Activated CD8-positive, alpha-beta memory T cell treated with anti-CD3 and anti-CD28 coated beads for 24 hours (primary cell): ENCODE measurements at places on chromosomes 12 and 14.
A peak's percentile ranks its signal among the peaks of the same experiment; 100 is the strongest.

- DNase-seq = no peak
Measured at GRCh38 chr14:64531567-64531966, 9.0 kb upstream of the HSPA2 start.

DNA sequence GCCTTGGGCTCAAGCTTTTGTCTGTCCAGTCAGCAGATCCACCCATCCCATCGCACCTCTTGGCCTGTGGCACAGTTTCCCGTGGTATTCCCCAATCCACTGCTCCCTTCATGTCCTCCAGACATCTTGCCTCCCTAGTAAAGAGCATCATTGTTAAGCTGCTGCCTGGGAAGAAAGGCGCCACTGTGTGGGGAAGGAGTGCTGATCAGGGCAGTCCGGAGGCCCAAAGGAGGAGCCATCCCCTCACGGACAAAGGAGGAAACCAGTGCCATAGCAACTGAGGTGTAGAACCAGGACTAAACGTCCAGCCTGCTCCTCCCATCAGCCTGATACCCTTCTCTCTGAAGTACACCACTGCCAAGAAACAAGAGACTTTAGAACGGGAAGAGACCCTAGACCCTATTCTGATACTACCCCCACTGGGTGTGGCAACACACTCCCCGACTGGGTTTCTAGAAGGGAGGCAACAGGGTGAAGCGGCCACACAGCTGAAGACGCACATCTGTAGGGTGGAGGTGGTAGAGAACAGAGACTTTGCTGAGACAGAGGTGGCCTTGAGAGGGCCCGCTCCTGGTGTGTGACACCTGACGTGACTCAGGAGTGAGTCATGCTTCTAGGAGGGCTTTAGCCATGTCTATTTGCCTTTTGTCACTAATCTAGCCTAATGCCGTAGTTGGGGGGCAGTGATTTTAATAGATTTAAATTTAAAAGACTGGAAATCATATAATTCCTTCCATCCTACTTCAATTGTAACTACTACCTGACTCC, 185.0 kb downstream of the DPF3 start:
- no peak for DNase-seq

GRCh38 chr12:28683366-28683765, 465.7 kb upstream of the FAR2 start:
- DNase-seq = no peak

- peak; percentile 32 for DNase-seq
Measured at GRCh38 chr14:101221549-101222160, 318.1 kb upstream of the RTL1 start.

- DNase-seq = no peak
Measured at GRCh38 chr14:39666386-39666785, 234.2 kb upstream of the FBXO33 start.

GRCh38 chr12:128724468-128725046, 99.2 kb downstream of the SLC15A4 start:
- no peak for DNase-seq

DNA sequence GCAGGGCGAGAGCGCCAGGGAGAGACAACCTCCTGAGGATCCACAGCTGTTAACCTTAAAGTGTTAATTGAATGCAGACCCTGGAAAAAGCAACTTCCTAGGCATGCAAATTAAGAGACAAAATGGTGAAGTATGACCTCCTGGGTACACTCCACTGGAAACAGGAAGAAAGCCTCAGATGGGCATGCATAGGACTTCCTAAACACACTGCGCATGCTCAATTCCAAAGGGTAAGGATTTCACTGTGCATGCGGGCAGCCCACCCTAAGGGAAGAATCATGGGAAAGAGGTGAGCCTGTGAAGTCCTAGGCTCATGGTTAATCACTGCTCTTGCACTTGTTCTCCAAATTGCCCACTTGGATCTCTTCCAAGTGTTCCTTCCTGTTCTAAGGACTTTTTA, 80.5 kb upstream of the CAPRIN2 start:
- DNase-seq = no peak

DNA sequence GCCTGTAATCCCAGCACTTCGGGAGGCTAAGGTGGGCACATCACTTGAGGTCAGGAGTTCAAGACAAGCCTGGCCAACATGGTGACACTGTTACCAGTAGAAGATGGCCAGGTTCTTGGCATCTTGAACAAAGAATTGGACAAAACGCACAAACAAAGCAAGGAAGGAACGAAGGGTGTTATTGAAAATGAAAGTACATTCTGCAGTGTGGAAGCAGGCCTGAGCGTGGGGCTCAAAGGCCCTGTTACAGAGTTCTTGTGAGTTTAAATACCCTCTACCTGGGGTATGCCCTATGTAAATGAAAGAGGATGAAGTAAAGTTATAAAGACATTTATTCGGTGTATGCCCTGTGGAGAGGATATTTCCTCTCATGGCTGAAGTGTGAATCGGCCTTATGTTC, 20.8 kb upstream of the CDK17 start:
- DNase-seq = no peak

GRCh38 chr12:102480406-102480805, at the start of gene IGF1:
TSS of gene IGF1 (minus strand) at chr12:102480563. CDS start at chr12:102480381, 182 bp downstream.
- no peak for DNase-seq

- no peak for DNase-seq
Measured at GRCh38 chr14:94992046-94992445, 165.3 kb downstream of the DICER1 start.

- no peak for DNase-seq
Measured at GRCh38 chr14:51628238-51628637, 23.5 kb upstream of the FRMD6 start.

DNA sequence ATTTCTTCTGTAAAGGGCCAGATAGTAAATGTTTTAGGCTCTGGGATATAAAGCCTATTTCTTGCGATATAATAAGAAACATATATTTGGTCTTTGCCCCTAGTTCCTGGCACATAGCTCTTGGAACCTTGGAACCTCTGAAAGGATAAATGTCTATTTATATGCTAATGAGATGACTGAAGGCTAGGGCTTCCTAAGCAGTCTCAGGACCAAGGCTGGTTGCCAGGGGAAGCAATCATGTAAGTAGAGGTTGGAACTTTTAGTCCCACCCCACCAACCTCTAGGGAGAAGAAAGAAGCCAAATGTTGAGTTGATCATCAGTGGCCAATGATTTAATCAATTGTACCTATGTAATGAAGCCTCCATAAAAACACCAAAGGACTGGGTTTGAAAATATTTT, 26.6 kb upstream of the NFYB start:
- no peak for DNase-seq

DNA sequence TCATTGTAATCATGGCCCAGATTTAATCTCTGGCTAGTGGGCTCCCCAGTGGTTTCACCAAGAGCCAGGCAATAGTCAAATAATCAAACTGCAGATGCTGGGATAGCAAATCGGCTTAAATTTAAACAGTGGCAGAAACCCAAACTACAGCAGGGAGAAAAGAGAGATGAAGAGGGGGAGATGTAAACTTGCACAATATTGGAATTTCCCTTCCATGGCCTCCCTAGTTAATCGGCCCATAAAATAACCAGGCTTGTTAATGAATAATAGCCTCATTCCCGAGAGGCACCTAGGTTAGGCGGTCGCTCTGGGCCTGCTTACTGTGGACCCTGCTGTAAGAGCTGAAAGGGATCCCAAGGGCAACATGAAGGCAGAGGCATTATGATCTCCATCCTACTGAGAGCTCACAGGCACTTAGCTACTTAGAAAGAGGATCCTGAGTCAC, 116.2 kb downstream of the NUAK1 start:
- no peak for DNase-seq

DNA sequence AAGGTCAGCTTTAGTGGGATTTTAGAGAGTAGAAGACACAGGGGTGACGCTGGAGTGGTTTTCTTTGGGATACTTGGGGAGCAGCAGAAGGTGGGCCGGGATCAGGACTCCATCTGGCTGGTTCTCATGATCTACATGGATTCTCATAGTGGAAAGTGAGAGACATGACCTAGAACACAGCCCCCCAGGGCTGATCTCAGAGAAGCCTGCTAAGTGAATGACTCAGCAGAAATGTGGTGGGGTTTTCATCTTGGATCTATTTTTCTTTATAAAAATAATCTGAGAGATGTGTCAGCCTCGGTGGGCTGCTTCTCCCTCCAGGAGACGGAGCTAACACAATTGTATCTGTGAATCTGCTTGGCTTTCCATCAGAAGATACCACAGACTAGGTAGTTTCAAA, 484.4 kb downstream of the TMEM121 start:
- DNase-seq = no peak

DNA sequence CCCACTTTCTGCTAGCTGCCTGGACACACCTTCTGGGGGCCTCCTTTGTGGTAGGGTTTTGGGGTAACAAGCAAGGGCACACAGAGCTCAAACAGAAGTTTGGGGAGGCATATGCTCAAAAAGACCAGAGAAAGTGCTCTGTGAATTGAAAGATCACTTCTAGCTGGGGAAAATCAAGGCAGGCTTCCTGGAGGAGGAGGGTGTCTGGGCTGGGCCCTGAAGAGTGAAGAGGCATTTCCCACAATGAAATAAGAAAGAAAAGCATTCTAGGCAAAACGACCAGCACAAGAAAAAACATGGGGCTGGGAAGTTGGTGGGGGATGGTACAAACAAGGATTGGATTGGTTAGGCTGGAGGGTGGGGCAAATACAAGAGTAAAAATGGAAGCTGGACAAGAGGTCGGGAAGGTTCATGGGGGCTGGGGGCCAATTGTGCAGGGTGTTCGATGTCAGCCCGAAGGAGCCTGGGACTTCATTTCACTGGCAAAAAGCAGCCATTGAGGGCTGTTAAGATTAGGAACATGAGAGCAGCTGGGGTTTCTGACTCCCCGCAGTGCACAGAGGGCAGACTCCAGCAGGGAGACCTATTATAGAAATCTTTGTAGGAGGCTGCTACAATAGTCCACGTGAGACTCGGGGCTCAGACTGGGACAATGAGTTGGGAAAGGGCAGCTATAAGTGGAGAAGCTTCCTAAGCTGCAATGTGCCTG, 51.5 kb upstream of the CMKLR1 start:
- DNase-seq = no peak

DNA sequence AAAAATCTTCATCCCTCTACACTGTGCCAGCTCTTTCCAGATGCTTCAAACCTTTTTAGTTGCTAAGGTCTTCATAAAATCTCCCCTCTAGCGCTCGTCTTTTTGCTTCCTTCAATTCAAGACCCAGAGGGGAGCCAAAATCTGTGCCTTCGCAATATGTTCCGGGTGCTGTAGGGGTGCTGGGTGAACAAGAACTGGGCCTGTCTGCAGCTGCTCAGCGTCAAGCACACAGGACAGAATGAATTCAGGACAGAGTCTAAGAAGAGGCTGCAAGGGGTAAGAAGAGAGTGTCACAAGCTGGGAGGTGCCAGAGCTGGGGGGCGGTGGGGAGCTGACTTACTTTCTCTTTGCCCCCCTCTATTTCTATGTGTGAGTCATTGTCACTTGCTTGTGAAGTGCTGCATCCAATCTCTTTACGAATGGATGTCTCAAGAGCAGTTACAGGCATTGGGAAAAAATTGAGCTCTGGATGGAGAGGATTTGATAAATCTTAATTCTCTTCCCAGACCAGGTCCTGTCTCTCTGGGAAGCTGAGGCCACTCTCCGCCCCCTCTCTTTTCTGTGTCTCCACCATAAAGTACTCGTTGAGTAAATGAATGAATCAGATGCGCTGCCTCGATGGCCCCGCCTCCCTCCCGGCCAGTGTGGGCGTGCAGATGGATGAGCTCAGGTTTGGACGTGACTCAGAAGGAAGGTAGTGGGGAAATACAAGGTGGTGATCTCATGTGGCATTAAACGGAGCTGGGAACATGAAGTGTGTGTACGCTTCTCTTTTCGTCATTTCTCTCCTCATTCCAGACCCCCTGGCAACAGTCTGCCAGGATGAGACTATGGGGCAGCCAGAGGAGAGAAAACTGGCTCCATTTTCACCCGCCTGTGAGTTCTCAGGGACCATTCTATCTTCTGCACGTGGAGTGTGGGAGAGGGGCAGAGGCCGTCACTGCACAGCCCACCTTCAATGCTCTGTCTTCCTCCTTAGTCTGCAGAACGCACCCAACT, 91.3 kb downstream of the TSPAN9 start:
- no peak for DNase-seq

DNA sequence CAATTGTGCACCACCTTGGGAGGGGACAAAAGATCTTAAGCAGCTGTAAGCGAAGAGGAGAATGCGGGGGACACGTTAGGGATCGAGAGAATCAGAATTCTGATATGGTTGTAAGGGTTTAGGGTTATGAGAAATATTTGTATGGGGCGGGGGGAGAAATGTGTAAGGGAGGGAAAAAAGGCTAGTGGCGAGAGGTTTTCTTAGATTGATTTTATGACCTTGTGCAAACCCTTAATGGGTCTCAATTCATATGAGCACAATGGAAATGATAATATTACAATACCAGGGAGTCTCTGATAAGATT, 396 bp downstream of the NDUFA9 start:
- DNase-seq = no peak

DNA sequence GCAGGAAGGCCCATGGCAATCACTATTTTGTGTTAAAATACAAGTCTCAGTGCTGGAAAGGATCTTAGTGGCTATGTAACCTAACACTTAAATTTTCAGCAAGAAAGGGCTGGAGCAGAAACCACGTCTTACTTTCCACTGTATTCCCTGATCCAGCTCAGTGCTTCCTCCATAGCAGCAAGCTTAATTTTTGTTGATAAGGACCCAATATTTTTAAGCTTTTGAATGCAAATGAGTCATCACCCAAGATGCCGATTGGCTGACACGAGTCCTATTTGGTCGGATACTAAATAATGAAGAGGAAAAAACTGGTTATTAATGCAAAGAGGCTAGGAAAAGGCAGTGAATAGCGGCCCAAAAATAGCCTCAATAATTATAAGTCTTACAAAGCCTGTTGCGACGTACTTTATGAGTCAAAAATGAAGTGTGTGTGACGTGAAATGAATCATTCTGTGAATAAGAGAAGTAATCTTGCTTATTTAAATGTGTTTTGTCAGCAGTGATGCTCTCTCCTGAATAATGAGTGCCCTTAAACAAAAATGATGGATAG, 46.9 kb upstream of the IGF1 start:
- no peak for DNase-seq
